ENCODE measurements at places on chromosomes 2 and 18. TPM values are rescaled to one million over a fixed set of nuclear protein-coding genes. Genes with fewer than 3 reads are reported as not detected.

Gene CYP27C1
- total RNA-seq = 0.94 TPM

Gene RASGRP3
- total RNA-seq = 0.10 TPM

Gene MAPRE3
- total RNA-seq = 17.1 TPM

Gene USP37
- total RNA-seq = 15.4 TPM

Gene IMP4
- 76.8 TPM for total RNA-seq

Gene ABCG8
- total RNA-seq = not detected

Gene GPAT2
- 11.0 TPM for total RNA-seq

Gene ZNF804A
- total RNA-seq = not detected

GRCh38 chr18:48106976-48107781 is 176.7 kb upstream of the SMAD2 start:
- DNase-seq = no peak

- no peak for DNase-seq
Measured at GRCh38 chr18:40094441-40094840, 1860.6 kb upstream of the PIK3C3 start.

GRCh38 chr2:102356381-102356712 is 751 bp downstream of the IL18R1 start:
- DNase-seq = no peak

- peak; percentile 8 for DNase-seq
Measured at GRCh38 chr2:220034426-220035130, 407.1 kb downstream of the SLC4A3 start.

DNA sequence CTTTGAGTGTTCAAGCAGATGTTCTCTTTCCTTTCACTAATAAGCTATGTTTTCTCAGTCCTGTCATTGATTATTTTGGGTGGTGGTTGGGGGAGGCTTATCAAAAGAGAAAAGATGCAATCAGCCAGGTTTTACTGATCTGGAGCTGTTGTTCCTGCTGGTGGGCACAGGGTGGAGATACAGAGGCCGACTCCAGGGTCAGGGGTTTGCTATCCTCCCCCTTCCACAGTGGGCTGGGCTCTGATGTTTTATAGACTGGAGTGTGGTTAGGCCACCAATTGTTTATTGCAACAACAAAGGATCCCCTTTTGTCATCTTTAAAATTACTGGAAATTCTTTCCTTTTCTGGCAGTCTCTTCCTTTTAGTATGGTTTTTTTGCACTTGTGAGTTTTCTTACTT is 120.5 kb downstream of the TANC1 start:
- no peak for DNase-seq

DNA sequence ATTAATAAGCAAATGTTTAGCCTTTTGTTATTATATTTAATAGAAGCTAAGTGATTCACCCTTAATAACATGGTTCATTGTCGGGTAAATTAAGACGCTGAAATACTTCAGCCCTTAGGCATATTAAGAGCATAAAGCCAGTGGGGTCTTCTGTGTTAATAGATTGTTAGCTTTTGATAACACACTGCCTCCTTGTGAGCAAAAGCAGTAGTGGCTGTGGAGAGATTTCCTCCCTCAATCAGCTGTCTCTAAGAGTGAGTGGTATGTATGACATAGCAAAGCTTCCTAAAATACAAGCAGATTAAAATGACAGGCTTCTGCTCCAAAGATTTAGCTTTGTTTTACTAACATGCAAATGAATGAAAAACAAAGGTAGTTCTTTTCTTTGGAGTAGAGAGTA is 143.7 kb upstream of the SYT4 start:
- DNase-seq = no peak

DNA sequence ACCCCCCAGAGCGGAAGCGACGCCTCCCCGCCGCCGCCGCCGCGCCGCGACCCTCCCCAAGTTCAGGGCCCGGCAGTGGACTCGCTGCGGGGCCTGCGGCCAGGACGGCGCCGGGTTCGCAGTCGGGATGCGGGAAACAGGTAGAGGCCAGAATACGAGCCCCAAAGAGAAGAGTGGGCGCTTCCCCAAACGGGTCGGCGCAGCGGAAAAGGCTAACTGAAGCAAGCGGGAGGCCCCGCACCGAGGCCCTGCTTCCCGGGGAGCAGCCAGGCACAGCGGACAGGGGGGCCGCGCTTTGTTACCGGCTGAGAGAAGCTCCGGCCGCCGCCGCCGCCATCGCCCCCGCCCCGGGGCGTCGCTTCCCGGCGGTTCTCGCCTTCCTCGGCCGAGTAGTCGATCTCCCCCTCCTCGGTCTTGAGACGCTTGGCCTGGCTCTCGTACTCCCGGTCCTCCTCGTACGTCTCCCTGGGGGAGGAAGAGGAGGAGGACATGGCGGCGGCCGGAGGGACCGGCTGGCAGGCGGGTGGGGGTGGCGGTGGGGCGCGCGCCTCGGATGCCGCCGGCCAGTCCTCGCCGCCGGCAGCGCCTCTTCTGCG is 494 bp downstream of the HNRNPLL start:
- no peak for DNase-seq

DNA sequence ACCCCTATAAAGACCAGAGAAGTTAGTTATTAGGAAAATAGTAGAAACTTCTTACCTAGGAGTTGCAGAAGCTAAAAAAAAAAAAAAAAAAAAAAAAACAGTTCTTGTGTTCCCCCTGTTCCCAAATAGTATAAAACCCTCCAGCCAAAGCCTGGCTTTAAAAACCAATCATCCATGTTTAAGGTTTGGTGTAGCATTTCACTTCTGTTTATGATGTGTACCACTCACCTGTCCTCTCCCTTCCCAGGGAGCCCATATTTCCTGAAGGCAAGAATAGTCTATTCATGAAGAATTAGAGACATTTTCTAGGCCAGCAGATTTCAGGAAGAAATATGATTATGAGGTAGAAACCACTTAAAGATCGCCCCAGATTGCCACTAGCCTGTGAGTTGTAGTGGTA is 273.6 kb downstream of the SETBP1 start:
- no peak for DNase-seq

GRCh38 chr2:145751629-145752028 is 1231.7 kb upstream of the ZEB2 start:
- DNase-seq = peak; percentile 2

DNA sequence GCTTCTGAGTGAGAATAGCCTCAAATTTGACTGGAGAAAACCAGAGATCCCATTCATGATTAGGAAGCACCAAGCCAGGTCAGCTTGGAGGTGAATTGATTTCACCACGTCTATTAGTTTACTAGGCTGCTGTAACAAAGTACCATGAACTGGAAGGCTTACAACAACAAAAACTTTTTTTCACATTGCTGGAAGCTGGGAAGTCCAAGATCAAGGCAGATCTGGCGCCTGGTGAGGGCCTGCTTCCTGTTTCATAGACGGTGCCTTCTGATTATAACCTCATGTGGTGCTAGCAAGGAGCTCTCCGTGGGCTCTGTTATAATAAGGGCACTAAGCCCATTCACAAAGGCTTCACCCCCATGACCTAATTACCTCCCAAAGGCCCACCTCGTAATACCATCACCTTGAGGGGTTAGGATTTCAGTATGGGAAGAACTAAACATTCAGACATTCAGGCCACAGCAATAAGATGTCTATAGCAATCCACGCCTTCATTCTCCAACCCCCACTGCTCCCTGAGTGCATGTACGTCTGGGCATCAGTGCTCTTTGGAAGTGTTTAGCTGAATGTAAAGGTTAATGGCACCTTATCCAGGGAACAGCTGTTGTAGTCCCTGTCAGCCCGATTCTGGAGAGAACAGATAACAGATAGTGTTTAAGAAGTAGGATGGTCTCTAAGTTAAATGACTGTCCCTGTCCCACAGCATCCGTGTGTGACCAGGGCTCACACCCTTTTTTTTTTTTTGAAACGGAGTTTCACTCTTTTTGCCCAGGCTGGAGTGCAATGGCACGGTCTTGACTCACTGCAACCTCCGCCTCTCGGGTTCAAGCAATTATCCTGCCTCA is 89.2 kb downstream of the SOCS6 start:
- no peak for DNase-seq

DNA sequence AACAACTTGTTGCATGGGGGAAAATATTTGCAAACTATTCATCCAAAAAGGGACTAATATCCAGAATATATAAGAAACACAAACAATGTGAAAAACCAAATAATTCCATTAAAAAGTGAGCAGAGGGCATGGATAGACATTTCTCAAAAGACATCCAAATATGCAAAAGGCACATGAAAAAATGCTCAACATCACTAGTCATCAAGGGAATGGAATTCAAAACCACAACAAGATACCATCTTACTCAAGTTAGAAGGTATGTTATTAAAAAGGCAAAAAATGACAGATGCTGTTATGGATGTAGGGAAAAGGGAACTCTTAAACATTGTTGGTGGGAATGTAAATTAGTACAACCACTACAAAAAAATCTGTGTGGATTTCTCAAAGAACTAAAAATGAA is 396.5 kb downstream of the CCDC85A start:
- no peak for DNase-seq

DNA sequence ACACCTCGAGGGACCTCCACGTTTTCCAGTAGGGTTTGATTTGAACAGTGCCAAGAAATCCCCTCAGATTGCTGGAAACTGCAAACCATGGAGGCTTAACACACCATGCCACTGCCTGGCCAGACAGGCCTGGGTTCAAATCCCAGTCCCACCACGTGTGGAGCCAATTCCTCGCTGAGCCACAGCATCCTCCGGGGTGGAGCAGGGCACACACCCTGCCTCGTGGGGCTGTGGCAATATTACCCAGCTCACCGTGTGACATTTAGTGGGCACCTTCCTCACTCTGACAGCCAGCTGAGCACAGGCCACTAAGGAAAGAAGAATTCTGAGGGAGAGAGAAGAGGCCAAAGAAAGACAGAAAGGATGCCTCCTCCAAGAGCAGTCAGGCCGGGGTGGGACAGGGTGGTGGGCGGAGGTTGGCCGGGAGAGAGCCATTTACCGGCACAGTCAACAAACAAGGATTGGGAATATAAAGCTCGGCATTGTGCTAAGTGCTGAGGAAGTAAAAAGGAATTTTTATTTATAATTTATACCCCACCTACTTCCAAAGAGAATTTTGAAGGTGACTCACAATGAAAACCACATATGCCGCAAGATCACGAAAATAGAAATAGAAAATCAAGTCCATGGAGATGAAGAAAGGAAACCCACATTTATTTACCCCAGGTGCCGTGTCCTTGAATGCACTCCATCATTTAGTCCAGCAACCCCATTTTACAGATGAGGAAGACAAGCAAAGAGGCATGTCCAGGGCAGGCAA is 111.5 kb downstream of the MCFD2 start:
- DNase-seq = peak; percentile 86

GRCh38 chr2:240244543-240244942 is 104.1 kb upstream of the OTOS start:
- no peak for DNase-seq

GRCh38 chr2:84292545-84292944 is 166.5 kb downstream of the SUCLG1 start:
- no peak for DNase-seq

DNA sequence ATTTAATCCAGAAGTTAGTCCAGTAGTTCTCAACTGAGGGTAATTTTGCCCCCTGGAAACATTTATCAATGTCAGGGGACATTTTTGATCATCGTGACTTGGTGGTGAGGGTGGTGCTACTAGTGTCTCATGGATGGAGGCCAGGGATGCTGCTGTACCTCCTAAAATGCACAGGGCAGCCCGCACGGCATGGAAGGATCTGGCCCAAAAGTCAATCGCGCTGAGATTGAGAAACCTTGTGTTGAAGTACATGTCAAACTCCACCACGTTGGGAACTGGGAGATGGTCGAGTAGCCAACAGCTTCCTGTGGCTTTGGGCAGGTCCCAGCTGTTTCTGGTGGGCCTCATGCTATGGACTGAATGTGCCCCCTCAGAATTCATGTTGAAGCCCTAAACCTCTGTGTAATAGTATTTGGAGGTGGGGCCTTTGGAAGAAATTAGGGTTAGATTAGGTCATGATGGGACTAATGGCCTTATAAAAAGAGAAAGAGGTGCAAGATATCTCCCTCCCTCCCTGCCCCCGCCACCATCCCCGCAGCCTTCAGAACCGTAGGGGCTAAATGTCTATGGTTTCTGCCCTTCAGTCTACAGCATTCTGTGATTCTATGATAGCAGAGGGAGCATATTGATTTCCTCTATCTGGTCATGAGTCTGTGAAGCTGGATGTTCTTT is 259.7 kb downstream of the MYCN start:
- DNase-seq = no peak

- DNase-seq = no peak
Measured at GRCh38 chr2:205867371-205867770, 185.1 kb downstream of the NRP2 start.

GRCh38 chr2:20676353-20677215 is 9.6 kb downstream of the GDF7 start:
- DNase-seq = no peak

Data from PC-9 (cell line).